ENCODE measurements at places on chromosomes 1 and 21.

GRCh38 chr1:117017648-117018047 is 16.1 kb downstream of the CD101 start:
- no peak for DNase-seq

- DNase-seq, result no peak
Measured at GRCh38 chr1:183027791-183028190, 4.6 kb downstream of the LAMC1 start.

GRCh38 chr1:161228032-161228431 is 2.2 kb downstream of the TOMM40L start:
- DNase-seq, result no peak

GRCh38 chr1:9593492-9594465 is 5.1 kb downstream of the TMEM201 start:
- no peak for DNase-seq

- DNase-seq, result no peak
Measured at GRCh38 chr21:16427587-16428087, 697.9 kb downstream of the USP25 start.
